ENCODE measurements at places on chromosomes 1 and 21. TPM values are rescaled to one million over a fixed set of nuclear protein-coding genes. Genes with fewer than 3 reads are reported as not detected.

The CHI3L2 gene
- polyA plus RNA-seq: 0.35 TPM

The ISG15 gene
- polyA plus RNA-seq: 9.1 TPM

GRCh38 chr1:85584264-85584781 is 3.8 kb downstream of the CCN1 start:
- DNase-seq: no peak

DNA sequence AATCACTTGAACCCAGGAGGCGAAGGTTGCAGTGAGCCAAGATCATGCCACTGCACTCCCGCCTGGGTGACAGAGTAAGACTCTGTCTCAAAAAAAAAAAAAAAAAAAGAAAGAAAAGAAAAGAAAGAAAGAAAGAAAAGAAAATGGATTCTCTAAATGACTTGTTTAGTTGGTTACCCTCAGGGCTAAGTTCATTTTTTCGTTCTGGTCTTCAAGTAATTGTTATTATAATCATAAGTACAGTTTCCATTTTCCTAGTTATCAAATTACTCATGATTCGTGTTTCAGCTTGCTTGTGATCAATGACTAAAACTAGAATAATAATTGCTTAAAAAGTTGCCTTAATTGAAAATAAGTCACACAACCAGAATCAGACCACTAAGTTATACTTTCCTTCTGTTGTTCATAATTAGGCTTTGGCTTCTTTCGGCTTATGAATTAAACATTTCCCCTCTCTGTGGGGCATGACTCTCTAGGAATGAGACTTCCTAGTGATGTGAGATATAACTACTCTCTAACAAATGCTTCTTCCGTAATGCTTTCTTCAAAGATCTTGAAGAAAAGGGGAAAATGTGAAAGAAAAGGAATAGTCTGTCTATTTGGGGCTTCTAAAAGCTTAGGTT is 9.6 kb upstream of the RLF start:
- DNase-seq: no peak

The SMIM1 gene
- 15.3 TPM for polyA plus RNA-seq

DNA sequence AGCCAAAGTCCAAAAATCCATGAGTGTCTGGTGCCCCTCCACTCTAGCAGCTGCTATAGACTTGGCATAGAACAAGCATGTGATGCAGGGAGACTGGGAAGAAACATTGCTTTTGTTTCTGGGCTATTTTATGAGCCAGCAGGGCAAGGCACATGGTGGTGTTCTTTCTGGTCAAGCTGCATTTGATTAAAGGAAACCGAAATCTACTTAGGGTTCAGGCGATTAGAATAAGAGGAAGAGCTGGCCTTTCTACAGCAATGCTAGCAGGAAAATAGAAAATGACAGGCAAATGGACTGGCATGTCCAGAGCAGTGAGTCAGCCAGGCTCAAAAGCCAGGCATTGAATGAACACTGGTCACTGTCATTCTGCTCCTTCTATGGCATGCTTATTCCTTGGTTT is 28.5 kb upstream of the ARHGAP29 start:
- DNase-seq: no peak

DNA sequence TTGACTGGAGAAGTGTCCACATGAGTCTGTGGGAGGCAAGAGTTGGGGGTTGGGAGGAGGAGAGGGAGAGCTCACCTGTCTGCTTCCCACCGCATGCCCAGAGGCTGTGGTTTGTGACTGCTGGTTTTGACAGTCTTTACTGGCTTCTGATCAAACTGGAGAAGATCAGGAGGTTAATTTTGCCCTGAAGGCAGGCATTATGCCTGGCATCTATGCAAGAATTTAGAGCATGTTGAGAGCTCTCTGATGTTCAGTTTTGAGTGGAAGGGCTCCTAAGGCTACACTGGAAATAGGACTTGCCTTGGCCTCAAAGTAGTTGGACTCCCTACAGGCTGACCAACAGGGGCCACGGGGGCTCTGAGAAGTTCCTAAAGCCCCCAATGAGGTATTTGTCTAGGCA is 101.6 kb downstream of the TLR5 start:
- DNase-seq: no peak

DNA sequence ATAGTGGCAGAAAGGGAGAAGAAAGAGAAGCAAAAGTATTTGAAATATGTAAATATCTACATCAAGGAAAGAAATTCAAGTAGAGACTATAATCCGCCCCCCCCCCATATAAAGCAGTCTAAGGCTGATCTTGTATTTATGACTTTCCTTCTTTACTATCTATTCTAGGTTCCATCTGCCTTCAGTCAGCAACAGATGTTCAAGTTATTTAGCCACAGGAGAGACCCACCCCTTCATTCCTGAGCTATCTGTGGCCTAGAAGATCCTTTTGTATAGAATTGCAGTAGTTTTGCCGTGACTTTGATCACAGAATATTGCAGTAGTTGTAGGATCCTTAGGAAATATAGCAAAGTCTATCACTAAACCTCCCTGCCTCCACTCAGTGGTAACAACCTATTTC is 10.7 kb upstream of the BSDC1 start:
- DNase-seq: no peak

GRCh38 chr1:55275941-55276341 is 60.8 kb upstream of the USP24 start:
- DNase-seq: no peak

The GDAP2 gene
- polyA plus RNA-seq: 21.6 TPM

DNA sequence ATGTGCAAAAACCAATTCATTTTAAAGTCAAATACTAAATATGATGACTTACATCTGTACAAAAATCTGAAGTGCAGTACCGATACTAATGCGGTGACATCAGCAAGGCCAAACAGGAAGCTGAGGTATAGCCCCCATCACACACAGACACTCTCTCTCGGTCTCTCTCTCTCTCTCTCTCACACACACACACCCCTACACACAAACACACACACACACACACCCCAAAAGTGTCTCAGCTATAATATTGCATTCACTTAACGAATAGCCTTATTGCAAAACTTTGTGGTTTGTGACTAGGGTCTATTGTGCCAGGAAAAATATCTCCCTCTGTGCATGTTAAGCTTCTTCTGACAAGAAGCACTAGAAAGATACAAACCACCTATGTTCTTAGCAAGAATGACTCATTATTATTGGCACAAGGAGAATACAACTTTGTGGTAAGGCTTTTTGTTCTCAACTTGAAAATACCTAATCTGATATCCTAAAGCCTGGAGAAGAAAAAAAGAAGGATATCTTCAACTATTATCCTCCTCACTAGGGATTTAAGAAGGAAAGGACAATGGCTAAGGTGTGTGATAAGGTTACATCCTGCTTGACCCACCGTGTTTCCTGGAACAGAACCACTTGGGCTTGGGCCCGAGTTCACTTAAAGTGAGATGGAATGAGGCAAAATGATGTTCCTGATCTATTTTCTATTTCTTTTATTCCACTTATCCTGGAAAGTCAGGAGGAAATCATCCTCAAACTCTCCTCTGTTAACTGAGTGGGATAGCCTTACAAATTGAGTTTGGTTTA is 107.1 kb downstream of the NIBAN1 start:
- DNase-seq: no peak

- DNase-seq: no peak
Measured at GRCh38 chr1:185856482-185856881, 122.3 kb downstream of the HMCN1 start.

The CENPS gene
- 43.0 TPM for polyA plus RNA-seq

The SYT2 gene
- 2.6 TPM for polyA plus RNA-seq
